ENCODE measurements at places on chromosomes 1 and 21.
A peak's percentile ranks its signal among the peaks of the same experiment; 100 is the strongest.

- peak; percentile 52 for DNase-seq
These were observed 3.8 kb upstream of the DMBX1 start for GRCh38 chr1:46485564-46486431.

DNA sequence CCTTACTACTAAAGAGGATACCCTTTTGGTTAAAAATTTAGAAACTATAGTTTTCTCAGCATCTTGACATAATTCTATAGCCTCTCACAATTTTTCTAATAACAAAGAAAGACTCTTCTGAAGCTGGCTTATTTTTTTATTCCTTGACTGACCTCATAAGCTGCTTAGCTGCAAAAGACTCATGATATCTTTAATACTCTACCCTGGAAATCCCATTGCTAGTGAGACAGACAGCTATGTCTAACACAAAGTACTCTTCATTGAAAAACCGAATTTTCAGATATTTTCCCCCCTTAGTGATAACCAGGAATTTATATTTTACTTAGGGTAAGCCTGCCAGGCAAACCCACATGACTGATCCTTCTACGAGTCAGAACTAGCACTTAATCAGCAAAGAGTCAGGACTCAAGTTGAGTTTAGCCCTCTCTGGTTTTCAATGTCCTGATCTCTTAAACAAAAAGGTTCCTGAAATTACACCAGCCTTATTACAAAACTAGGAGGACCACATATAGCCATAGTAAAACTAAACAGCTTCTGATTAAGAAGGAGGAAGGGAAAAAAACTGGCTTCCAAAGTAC is 56.9 kb downstream of the ENAH start:
- DNase-seq: no peak

DNA sequence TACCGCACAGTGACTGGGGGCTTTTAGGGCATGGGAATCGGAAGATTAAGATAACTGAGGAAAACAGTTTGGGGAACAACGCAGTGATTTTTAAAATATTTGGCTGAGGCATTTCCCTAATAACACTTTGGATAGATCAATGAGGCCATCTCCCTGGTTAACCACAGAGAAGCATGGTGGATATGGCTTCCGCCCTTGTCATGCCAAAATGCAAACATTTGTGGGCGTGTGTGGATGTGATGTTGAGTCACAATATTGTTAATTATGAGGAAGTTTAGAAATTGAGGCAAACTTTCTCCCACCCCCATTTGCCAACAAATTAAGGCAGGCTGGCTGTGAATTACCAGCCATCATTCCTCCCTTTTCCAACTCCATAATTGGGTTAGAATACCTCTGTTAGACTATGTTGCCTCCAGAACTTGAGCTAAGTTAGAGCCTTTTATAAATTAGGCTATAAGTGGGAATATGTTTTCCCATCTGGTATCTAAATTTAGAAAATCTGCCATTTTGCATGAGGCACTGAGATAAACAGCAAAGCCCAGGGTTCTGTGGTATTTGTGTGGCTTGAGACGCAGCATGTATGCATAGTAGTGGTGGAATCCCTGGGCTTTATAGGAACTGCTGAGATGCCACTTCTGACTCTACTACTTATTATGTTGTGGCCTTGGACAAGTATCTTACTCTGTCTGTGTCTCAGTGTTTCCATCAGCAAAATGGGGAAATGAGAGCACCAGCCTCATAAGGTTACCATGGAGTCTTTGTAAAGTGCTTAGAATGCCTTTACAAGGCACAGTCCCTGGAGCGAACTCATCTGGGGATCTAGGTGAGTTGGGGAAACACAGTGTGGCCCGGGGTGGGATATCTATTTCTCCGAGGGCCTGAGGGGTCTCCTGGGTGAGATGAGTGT is 154.6 kb downstream of the C1orf94 start:
- no peak for DNase-seq

DNA sequence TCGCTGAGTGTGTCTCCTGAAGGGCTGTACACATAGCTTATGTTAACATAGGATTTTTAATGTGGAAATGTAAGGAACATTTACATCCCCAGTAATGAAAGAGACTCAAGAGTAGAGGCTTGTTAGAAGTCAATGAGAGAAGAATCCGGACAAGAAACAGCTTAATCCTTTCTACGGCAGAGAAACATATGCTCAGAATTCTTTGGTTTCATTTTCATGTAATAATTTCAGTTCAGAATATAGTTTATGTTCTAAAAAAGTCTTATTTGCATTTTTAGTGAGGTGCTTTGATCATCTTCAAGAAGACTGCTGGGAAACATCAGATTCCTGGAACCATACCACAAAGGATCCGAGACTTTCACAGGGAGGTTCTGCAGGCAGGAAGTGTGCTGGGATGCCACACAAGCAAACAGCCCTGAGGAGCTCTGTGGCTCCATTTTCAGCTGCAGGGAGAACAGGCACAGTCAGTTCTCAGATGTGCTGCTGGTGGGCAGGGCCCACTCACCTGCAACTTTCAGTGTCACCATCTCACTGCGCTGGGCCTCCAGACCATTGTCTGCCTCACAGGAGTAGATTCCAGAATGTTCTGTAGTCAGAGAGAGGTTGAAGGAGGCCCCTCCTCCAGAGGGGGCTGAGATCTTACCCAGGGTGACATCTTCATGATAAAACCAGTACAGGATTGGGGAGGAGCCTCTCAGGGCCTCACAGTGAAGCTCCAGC is 28.4 kb downstream of the FCRL5 start:
- no peak for DNase-seq

GRCh38 chr1:177181280-177181630 is 10.5 kb downstream of the BRINP2 start:
- no peak for DNase-seq

GRCh38 chr1:3773572-3774275 is 1.2 kb downstream of the SMIM1 start:
- no peak for DNase-seq

- peak; percentile 94 for DNase-seq
These were observed at the start of gene DISP3 for GRCh38 chr1:11478571-11479374. Gene DISP3, plus strand, starts transcription at chr1:11479155. Its CDS starts 21,838 bp downstream, at chr1:11500993.

Data from nephron progenitor cell (in vitro differentiated cells).